Femur (tissue), 1 donor: ENCODE measurements at places on chromosomes 2 and 18.

DNA sequence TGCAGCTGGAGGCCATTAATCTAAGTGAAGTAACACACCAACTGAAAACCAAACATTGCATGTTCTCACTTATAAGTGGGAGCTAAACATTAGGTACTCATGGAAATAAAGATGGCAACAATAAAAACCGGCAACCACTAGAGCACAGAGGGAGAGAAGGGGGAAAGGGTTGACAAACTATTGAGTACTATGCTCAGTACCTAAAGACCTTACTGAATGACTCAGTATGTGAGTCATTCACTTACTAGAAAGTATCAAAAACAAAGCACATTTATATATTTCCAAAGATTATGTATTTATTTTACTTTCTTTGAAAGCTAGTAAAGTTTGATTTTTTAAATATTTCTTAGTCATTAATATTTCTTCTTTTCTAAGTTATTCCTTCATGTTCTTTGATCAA lies 48.9 kb downstream of the ZNF385B start:
- no peak for DNase-seq

DNA sequence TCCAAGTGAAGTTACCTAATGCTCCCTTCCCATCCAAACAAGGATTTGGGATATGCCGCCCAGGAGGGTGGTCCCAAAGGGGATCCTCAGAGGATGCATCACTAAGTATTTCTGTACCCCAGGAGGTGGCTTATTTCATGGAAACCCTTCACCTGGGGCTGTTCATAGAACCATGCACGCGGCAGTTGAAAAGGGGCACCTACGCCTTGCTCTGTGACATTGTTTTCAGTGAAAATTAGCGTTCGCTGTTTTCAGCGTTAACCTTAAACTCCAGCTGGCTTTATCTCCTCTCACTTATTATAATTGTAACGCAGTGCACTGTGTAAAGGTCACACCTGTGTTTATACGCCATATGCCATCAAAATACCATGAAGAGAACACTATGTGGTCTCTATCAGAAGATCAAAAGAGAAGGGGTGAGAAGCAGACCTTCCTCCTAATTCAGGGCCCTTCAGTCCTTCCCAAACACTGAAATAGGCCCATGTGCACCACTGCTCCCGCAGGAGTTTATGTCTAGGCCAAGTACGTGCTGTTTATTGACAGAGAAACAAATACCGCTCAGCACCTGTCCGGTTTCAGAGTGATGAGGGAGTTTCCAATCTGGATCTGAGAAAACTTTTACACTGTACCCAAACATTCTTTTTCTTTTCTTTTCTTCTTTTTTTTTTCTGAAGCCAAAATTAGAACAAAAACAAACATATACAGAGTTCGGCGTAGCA lies 162.1 kb downstream of the BCL2 start:
- DNase-seq = no peak

DNA sequence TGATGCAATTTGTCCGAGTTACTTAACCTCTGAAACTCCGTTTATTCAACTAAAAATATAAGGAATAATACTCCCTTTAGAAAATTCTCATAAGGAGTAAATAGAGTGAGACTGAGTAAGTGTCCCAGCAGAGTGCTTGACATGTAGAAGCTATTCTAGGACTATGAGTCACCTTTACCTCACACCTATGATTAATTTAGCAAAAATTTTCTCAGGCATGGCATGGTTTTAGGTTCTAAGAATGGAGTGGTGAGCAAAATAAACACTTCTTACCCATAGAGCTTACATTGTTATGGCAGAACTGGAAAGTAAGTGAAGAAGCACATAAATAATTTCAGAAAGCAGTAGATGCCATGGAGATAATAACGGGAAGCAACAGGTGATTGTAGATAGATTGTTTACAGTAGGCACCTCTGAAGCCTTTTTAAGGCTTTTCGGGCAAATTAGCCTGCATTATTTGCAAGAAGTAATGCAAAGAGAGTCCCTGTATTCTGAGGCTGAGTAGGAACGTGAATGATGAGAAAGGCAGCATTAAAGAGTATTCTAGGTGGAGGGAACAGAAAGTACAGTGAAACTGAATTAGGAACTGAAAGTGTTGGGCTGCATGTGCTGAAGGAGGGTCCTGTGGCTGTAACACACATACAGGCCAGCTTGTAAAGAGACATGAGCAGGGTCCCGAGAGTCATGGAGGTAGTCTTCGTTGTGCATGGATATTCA lies 209.2 kb downstream of the ZNF407 start:
- DNase-seq = no peak

DNA sequence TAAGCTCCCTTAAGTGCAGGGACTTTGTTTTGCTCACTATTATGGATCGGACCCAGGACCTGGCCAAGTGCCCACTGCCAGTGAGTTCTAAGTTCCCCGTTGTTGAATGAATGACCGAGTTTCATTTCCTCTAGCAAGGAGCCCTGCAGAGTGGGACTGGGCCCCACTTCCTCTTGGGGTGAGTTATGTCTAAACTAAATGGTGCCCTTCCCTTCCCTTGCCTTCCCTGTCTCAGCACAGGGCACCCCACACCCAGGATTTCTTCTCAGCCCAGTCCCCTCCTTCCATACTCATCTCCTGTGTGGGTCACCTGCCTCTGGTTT lies 195.3 kb upstream of the HS6ST1 start:
- peak; percentile 34 for DNase-seq

DNA sequence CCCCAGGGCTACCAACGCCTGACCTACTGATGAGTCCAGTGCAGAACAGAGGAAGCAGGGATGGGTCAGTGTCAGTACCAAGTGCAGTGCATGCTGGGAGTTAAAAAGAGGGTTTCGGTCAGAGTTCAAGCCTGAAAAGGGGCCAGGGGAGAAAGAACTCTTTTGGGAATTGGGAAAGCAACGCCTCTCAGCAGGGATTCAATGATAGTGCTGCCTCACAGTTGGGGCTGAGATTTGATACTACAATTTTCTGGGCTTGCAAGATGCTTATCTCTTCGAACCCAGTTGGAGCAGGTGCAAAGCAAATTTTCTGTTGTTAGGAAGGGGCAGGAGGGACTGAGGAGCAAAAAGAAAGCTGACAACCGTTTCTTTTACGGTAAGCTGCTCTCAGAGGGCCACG lies 82.6 kb downstream of the CERKL start:
- no peak for DNase-seq

- peak; percentile 62 for DNase-seq
These were observed 160.3 kb upstream of the SIX2 start for GRCh38 chr2:45169339-45170190.

GRCh38 chr2:239830121-239831000 lies 194.8 kb downstream of the NDUFA10 start:
- no peak for DNase-seq

GRCh38 chr2:177575358-177575757 lies 182.8 kb downstream of the AGPS start:
- DNase-seq = no peak

DNA sequence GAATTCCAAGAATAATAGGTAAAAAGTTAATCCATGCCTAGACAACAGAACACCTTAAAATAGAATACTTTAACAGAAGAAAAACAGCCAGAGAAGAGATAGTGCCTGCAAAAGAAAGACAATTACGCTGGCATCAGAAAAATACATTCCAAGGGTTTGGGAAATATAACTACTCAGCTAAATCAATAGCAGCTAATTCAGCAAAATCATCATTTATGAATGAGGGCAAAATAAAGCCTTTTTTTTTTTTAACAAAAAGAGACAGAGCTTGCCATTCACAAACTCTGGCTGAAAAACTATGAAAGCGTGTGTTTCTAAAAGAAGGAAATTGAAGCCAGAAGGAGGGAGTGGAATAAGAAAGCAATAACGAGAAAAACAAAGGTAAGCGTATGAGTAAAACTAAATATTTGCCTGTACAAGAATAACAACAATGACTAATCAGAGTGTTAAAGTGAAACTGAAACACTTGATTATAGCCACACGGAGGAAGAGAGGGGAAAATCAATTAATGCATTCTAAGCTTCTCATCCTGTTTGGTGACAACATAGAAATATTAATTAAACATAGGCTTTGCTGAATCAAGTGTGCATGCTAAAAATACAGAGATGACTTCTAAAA lies 90.2 kb downstream of the EHD3 start:
- no peak for DNase-seq

DNA sequence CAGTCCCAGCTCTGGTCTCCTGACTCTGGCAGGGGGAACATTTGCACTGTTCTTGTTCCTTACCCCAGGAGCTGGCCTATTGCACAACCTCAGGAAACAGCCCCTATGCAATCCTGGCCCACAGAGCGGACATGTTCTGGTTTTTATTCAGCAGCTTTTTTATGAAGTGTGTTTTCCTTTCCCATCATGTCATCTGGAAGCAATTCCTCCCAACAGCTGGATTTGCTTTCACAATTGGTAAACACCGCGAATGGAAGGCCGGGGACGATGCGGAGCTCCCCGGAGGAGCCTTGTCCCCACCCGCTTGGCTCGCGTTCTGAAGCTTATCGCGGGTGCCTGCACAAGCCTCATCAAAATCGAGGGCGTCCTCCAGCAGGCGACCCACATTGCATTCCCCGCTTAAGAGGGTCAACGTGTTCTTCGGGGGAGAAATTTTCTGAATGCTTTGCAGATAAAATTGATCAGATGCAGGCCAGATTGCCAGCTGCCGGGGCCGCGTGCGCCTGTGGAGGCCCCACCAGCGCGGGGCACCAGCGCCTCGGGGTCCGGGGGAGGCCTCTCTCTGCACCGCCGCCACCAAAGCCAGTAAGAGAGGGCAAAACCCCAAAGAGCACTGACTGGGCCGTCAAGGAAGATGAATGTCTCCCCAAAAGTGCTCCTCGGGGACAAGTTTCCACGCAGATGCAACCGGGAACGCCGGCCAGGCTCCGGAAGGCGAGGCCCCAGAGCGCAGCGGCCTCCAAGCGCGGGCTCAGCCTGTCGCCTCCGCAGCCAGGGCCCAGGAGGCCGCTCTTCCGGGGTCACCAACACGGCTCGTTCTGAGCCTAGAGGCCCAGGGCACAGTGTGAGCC lies 60.3 kb upstream of the SP3 start:
- peak; percentile 91 for DNase-seq

GRCh38 chr2:156037482-156037881 lies 295.0 kb downstream of the NR4A2 start:
- DNase-seq = no peak

DNA sequence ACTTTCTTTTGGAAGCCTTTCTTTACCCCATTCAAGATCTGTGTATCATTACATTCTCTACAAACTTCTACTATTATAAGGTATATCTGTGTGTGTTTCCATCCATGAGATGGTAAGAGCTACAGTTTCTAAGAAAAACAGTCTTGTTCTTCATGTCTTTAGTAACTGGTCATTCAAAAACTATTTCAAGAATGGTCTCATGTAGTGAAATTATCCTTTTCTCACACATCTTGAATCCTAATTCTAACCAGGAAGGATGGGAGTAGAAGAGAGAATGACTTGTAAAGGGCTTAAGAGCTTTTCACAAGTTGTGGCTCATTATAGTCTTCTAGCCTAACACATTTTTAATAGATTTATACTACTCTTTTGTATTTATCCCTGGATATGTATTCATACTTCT lies 47.3 kb downstream of the ROCK1 start:
- no peak for DNase-seq

DNA sequence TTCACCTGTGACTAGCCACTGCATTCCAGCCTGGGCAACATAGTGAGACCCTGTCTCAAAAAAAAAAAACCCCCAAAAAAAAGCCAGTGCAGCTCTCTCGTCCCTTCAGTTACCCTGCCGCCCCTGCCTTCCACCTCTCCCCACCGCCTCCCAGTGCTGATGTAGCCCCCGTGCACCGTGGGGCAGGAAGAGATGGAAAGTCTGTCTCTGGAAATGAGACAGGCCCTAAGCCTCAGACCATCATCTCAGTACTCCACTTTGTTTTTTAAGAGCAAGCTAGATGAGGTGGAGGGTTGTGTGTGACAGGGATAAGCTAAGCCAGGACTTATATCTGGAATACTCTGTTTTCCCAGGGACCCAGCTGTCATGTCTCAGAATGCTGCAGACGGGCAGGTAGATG lies 32.0 kb downstream of the MERTK start:
- DNase-seq = no peak

GRCh38 chr2:222434204-222434603 lies 9.9 kb downstream of the SGPP2 start:
- no peak for DNase-seq

DNA sequence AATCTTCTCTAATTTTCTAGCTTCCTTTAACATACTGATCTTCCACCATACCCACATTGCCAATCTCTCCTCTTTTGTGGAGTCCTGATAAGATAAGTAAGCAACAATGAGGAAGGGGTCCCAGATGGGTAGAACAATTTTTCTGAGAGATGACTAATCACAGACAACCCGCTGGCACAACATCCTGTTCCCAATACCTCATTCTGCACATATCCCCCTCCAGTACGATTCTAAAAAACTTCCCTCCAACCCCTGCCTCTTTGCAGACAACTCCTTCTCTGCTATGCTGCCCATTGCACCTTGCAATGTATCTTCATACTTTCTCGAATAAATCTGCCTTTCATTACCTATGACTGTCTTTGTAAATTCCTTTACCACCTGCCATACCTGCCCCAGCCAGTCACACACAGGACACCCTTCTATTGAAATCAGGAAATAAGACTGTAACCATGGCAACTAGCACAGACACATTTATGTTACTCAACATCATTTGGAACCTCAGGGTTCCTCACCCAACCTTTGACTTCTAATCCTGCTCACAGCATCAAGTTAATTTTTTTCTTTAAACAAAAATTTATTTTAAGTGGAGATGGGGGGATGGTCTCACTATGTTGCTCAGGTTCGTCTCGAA lies 7.4 kb upstream of the EXOC6B start:
- no peak for DNase-seq

DNA sequence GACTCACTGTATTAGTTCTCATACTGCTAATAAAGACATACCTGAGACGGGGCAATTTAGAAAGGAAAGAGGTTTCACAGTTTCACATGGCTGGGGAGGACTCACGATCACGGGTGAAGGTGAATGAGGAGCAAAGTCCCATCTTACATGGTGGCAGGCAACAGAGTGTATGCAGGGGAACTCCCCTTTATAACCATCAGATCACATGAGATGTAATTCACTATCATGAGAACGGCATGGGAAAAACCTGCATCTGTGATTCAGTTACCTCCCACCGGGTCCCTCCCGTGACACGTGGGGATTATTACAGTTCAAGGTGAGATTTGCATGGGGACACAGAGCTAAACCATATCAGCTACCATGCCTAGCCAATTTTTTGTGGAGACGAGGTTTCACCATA lies 168.2 kb downstream of the NEDD4L start:
- DNase-seq = no peak

DNA sequence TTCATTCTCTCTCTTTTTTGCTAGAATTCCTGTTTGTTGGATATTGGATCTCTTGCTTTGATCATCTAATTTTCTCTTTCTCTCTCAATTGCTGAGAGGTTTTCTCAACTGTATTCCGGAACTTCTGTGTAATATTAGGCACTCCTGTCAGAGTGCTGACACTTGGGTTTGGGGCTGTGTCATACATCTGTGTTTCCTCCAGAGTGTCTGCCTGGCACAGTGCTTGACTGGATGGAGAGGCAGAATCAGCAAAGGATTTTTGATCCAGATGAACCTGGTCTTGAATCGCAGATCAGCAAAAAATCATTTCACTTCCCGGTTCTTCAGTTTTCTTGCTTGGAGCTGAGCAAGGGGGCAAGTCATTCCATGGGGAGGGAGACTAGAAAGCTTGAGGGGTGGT lies 87.7 kb upstream of the CXCR4 start:
- no peak for DNase-seq
